ENCODE measurements at places on chromosomes 1 and 21.

- no peak for DNase-seq
These were observed 313.6 kb downstream of the ASTN1 start for GRCh38 chr1:176850871-176851270.

DNA sequence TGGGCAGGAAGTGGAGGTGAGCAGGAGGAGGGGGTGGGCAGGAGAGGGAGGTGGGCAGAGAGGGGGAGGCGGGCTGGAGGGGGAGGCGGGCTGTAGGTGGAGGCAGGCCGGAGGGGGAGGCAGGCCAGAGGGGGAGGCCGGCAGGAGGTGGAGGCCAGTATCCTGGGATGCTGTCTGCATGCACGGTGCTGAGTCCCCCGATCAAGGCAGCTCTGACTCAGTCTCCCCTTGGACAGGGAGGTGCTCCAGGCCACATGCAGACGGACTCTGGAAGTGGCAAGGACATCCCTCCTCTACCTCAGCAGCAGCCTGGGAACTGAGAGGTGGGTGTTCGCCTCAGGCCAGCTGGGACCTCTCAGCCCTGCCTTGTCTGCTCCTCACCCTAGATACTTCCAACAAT, 9.9 kb downstream of the IKBKE start:
- no peak for DNase-seq

- no peak for DNase-seq
These were observed 22.5 kb downstream of the DPH5 start for GRCh38 chr1:101003012-101003650.

- no peak for DNase-seq
These were observed 89.2 kb downstream of the SLC35F3 start for GRCh38 chr1:233993651-233994050.

GRCh38 chr1:86757272-86757984, 53.1 kb downstream of the SH3GLB1 start:
- no peak for DNase-seq

All from dorsolateral prefrontal cortex (tissue), 122 donors.